ENCODE measurements at places on chromosomes 4 and X.

- DNase-seq, result no peak
These were observed 1920.6 kb downstream of the ARAP2 start for GRCh38 chr4:34323549-34324320.

GRCh38 chr4:132218406-132218805 is 930.7 kb upstream of the PCDH10 start:
- DNase-seq, result no peak

DNA sequence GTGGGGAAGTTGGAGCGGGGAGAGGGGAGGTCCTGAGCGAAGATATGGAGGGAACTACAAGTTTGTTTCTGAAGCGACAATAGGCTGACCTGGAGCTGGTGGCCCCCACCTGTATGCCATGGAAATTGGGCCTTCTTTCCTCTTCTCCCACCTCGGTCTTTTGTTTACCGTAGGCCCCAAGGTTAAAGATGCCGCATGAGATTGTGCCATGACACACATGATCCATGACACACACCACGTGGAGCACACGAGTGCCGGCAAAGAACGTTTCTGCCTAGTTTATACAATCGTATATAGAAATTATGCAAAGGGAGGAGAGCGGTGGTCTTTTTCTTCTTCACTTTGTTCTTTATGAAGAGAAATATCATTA is 408 bp downstream of the TMEM33 start:
- DNase-seq, result peak; percentile 21

- DNase-seq, result no peak
These were observed 323.0 kb downstream of the HS3ST1 start for GRCh38 chr4:11105715-11106114.

GRCh38 chrX:103999234-103999633 is 14.3 kb downstream of the H2BW1 start:
- no peak for DNase-seq

GRCh38 chr4:159823743-159824142 is 720.9 kb downstream of the RAPGEF2 start:
- DNase-seq, result no peak

DNA sequence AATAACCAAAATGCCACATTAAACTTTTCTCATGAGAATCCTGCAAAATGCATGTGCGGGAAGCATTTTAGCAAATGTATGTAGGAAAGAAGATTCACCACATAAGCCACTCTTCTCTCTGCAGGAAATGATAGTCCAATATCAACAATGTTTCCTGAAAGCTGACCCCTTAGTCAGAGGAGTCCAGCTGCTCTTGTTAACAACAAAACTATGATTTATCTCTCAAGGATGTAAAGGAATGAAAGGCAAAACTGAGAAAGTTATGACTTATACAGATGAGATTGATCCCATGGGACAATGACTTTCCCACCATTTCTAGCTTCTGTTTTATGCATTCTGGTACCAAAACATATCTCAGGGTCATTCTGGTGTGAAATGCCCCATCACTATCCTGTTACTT is 125.0 kb upstream of the EDNRA start:
- DNase-seq, result no peak

DNA sequence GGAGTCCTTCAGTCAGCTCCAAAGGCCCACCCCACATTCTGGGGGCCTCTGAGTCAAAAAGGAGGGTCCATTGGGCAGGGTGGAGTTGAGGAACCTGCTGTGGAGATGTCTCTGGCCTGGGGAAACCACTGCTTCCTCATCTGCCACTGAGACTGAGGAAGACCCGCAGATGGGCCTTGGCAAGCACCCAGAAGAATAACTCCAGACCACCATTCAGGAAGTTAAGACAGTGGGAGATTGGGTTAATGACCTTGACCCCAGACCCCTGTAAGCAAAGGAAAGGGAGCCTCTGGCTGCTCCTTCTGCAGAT is 8.1 kb upstream of the HSD17B10 start:
- no peak for DNase-seq

GRCh38 chrX:24607616-24608015 is 39.5 kb downstream of the PCYT1B start:
- DNase-seq, result no peak

GRCh38 chr4:2274320-2275043 is 12.6 kb upstream of the MXD4 start:
- DNase-seq, result no peak

DNA sequence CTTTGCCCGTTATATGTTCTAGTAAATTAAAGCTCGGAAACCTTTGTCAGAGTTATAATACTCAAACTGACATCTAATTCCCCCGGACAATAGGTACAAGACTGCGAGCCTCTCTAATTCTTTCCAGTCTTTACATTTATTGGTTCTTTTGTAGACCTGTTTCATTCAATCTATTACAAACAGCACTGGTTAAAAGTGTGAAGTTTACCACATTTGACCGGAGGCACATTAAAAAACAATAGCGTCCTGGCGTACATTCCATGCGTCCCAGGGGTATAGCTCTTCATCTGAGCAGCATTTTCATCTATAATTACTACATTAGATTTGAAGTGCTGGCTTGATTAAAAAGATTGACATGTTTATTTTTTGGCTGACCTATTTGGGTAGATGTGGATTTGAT is 49.9 kb upstream of the TENM3 start:
- no peak for DNase-seq

- DNase-seq, result peak; percentile 72
These were observed 19.7 kb upstream of the ABCG2 start for GRCh38 chr4:88177983-88178625.

- no peak for DNase-seq
These were observed 21.2 kb downstream of the TRAM1L1 start for GRCh38 chr4:117063961-117064696.

DNA sequence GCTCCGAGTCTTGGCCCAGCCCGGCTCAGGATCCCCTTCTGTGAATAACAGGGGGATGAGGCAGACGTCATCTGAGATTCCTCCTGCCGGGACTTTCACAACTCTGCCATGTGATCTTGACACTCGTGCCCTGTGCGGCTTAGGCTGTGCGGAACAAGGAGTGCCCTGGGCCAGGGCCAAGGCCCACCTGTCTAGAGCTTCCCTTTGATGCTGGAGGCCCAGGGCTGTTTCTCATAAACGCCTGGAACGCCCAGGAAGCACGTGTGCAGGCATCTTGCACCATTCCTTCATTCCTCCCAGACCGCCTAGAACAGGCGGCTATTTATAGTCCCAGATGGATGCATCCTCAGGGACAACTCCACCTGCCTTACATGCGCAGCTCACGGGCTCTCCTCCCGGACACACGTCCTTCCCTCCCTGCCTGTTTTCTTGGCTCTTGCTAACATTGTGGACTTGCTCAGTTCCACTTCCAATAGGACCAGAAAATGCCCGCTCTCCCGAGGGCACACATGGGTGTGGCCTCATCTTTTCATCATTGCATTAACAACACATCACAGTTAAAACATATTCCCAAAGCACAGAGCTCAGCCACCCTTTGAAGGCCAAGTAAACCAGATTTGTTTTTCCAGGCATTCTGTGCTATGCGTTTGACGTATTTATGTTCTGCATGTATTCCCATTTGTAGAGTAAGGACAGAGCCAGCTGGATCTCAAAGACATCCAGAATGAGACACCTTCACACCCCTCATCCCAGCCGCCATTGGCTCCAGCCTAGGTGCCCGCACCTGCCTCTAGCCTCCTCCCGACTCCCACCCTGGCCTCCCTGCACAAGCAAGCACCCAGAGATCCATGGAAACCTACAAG is 57.2 kb downstream of the ABLIM2 start:
- DNase-seq, result no peak

- DNase-seq, result no peak
These were observed 16.3 kb upstream of the DHRSX start for GRCh38 chrX:2517055-2517454.

DNA sequence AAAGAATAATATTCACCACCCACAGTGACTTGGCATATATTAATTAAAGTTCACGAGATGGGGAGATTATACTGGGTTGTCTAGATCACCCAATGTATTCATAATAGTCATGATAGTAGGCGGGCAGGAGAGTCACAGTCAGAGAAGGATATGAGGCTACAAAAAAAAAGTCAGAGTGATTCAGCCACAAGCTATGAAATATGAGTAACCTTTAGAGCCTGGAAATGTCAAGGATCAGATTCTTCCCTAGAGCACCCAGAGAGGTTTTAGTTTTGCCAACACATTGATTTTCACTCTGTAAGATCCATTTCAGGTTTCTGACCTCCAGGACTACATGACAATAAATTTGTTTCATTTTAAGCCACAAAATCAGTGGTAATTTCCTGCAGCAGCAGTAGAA is 501.9 kb downstream of the GABRG1 start:
- DNase-seq, result no peak

DNA sequence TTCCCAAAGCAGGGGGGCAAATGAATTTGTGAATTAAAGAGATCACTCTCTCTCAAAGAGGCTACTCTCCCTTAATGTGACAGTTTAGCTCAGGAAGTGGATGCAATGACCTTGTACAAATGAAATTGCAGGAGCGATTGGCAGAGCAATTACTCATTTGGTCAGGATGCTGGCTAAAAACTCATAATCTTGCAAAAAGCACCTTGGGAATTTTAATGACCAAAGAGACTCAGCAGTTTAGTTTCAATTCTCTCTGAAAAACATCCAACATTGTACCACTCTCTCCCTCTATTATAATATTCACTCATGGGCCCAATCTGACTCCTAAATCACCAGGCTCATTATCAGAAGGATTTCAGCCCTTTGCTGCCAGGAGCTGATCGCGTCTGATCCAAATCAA is 26.1 kb downstream of the PDGFC start:
- DNase-seq, result no peak

DNA sequence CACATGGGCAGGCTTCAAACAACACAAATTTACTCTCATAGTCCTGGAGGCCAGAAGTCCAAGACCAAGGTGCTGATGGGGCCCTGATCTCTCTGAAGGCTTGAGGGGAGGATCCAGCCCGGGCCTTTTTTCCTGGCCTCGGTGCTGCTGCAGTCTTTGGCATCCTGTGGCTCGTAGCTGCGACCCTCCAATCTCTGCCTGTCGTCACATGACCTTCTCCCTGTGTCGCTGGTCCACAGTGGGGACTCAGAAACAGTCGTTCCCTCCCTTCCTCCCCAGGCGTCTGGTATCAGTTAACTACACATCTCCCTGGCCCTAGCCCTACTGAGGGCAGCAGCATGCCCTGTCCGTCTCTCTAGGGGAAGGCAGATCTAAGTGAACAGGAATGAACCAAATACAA is 19.1 kb upstream of the MSX1 start:
- no peak for DNase-seq

GRCh38 chrX:71107762-71108360 is 1.3 kb upstream of the CXorf65 start:
- DNase-seq, result no peak

GRCh38 chrX:11499076-11500044 is 166.4 kb downstream of the ARHGAP6 start:
- no peak for DNase-seq

DNA sequence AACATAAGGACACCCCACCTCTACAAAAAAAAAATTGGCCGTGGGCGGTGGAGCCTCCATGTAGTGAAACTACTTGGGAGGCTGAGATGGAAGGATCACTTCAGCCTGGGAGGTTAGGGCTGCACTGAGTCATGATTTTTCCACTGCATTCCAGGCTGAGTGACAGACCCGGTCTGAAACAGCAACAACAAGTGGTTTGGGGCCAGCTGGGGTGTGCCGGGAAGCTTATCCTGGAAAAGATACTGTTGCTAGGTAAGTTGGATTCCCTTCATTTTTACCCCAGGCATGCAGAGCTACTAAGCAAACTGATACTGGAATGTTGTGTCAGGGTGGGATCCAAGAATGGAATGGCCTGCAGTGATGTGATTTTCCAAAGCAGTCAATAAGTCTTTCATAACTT is 57.0 kb downstream of the XAGE2 start:
- no peak for DNase-seq
